ENCODE measurements at places on chromosomes 2 and 18.

DNA sequence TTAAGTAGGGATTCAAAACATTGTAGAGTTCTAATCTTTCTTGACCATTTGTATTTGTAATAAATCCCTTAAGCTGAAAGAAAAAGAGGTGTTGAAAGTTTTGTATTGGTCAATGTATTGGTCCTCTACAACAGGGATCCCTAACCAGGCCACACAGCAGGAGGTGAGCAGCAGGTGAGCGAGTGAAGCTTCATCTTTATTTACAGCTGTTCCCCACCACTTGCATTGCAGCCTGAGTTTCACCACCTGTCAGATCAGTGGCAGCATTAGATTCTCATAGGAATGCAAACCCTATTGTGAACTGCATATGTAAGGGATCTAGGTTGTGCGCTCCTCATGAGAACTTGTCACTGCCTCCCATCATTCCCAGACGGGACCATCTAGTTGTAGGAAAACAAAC is 715.7 kb upstream of the NXPH2 start:
- no peak for ATAC-seq

GRCh38 chr2:128545085-128545484 is 226.4 kb upstream of the HS6ST1 start:
- no peak for ATAC-seq

DNA sequence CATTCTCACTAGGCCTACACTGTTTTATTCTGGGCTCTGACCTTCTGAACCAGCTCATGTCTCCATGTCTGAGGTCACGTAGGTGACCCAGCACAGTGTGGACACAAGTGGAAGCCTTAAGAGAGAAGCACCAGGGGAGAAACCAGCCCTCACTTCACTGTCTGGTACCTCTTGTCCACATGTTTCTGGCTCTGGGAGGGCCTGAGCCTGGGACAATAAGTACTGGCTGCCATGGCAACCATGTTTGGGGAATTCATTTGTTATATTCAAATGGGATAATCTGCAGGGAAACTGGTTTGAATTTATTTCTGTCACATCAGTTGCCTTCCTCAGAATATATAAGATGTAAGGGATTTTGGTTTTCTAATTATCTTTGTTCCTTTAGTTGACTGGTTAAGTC is 23.3 kb downstream of the MYO3B start:
- ATAC-seq: no peak

DNA sequence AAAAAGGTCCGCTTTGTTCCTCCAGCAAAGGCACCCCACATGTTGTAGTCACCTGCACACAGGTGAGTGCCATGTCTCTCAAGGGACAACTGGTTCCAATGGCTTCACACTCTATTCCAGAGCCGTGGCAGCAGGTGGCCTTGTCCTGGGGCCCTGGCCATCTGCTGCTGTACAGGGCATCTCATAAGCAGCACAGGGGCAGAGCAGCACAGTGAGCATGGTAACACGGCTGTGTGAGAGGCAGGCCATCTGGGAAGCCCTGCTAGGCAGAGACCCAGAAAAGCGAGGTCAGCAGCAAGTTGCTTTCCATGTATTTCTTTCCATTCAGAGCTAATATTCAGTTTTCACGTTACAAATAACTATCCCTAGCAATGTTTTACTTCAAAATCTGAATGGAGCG is 54.7 kb downstream of the CMPK2 start:
- no peak for ATAC-seq

DNA sequence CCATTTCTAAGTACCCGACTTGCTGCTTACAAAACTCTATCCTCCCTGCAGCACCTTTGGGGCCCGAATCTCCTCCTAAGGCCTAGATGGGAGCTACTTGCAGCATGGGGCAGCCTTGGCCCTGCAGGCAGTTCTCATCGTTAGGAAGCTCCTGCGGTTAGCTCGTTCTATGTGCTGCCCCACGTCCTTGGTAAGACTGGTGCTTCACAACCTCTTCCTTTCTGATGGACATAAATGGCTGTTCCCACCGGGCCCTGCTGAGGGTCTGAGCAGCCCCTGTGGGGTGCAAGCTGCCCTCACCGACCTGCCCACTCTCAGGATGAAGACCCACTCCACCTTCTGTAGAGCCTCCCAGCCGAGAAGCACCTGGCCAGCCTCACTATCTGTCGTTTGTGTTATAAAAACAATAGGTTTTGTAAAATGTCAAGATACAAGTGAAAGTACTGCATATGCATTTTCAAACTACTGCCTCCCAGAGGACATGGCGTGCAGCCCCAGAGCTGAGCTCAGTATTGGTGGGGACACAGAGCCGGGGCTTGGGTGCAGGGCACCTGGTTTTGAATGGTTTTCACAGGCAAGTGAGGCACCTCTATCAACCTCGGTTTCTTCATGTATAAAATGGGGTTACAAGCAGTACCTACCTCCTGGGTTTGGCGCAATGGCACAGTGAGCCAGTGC is 19.4 kb downstream of the OTOF start:
- ATAC-seq: no peak

DNA sequence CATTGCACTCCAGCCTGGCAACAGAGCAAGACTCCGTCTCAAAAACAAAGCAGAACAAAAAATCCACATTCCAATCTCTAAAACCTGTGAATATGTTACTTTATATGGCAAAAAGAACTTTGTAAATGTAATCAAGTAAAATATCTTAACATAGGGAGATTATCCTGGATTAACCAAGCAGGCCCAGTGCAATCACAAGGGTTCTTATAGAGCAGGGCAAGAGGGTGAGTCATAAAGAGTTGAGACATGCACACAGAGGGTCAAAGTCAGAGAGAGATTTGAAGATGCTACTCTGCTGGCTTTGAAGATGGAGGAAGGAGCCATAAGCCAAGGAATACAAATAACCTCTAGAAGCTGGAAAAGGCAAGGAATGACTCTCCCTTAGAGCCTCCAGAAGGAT is 60.9 kb upstream of the SLC9A2 start:
- ATAC-seq: no peak

GRCh38 chr2:88053934-88054781 is 1.4 kb downstream of the KRCC1 start:
- no peak for ATAC-seq

DNA sequence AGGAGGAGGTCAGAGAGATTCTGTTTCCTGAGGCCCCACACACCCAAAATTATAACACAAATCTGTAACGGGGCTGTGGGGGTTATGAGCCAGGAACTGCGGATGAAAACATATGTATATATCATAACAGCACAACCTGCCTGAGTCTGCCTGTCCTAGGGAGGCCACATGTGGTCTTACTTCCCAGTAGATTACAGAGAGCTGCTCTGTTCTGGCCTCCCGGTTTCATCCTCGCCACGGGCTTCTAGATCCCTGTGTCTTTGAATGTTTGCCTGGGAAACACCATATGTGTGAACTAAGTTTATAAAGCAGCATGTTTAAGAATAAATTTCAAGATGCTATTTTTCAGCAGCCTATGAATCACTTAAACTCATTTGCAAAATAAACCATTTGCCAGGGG is 124.0 kb downstream of the TMEM200C start:
- ATAC-seq: no peak

- no peak for ATAC-seq
Observed at GRCh38 chr2:66481100-66481549, 46.2 kb downstream of the MEIS1 start.

- ATAC-seq: no peak
Observed at GRCh38 chr18:80119111-80119510, 10.0 kb downstream of the ADNP2 start.

DNA sequence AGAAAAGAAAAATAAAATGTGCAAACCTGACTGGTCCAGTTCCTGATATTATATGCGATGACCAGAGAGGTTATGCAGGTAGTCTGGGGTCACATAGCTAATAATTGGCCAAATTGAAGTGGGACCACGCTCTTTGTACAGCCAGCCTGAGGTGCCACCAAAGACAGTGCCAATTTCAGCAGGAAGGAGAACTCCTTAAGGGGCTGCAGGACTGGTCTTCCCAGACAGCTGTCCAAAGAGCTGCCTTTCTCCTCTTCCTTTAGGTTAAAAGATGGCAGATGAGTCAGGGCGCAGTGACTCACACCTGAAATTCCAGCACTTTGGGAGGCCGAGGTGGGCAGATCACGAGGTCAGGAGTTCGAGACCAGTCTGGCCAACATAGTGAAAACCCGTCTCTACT is 95.5 kb downstream of the ACKR3 start:
- no peak for ATAC-seq

DNA sequence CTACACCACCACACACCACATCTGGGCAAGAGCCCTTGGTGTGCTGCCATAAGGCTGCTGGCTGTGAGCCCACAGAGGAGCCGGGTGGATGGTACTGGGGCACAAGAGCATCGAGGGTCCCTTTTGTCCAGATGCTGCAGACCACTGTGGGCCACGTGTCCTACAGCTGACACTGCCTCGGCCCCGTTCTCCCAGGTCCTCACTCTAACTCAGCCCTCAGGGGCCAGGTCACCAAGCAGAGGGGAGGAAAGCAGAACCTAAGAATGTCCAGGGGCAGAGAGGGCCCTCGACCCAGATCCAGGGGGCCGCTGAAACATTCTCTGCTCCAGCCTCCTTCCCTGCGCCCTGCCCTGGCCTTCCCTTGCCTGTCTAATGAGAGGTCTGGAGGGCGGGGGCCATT is 91.7 kb upstream of the ASB18 start:
- ATAC-seq: no peak

DNA sequence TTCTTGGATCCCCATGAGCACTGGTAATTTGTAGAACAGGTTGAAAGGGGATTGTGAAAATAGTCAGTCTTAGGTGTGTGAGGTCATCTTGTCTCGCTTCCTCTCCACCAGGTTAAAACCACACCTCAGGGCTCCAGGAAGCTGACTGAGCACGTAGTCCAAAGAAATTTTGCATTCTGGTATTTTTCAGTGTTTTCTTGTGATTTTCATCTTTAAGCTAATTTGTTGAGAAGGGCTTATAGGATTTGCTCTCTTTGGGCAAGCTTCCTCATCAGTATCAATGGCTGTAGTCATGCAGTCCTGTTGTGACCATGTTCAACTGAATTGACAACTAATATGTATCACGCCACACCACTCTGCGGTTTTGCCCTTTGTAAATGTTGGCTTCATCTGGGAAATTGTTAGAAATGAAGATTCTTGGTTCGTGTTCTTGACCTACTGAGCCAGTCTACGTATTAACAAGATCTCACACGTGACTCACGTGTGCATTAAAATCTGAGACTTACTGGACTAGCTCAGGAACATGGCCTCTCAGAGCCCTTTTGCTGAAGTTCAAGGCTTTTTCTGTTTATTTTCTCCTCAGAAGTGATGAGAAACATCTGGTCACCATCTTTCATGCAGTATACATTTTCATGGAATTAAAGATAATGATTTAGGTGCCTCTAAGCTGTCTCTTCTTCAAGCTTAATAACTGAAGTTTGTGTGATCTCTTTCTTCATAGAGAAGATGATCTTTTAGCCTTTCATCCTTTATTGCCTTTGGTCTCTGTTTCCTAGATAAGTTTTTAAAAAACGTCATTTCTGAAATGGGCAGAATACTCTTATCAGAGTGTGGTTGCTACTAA is 32.8 kb downstream of the FMNL2 start:
- ATAC-seq: no peak

DNA sequence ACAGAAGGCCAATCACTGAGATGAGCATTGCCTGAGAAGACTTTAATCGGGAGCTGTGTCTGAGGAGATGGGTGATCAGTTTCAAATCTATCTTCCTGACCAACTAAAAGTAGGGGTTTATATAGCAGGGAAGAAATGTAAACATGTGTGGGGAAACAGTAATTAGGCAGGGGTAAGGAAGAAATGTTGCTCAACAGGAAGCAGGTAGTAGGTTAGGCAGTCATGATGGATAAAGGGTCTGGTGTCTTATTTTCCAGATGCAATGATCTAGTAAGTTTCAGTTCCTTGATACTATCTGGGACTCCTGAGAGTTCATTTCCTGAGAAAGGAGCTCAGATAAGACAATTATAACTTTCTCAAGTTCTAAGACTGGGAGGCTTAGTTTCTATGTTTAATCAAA is 33.8 kb upstream of the DNAJC10 start:
- no peak for ATAC-seq

DNA sequence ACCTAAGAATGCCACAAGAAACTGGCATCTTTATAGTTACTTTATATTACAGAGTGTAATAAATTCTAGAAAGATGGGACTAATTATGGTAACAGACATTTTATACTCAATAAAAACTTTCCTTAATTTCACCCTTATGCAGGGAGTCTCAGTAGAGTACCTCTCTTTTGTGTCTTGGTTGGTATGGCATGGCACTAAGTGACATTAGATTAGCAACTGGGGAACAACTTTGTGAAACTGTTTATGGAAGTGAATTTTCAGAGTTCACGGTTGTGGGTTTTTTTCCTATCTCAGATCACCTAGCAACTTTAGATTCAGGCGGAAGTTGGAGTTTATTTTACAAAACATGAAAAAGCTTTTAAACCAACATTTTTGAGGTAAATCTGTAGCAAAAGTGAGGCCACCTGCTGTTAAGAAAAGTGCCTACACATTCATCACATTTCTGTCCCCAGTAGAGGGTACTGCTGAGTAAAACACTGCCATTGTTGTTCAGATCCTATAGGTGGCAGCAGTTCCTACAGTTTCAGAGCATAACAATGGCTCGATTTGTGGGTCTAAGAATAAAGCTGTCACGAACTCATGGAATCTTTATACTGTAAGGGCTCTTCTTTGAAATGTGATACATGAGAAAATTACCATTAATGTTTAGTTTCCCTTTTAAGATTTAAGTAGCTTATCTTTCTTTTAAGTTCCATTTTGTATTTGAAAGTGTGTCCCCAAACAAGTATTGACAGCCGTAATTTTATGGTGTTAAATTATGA is 117.6 kb downstream of the CAMKMT start:
- ATAC-seq: peak; percentile 96

GRCh38 chr2:169776252-169776761 is 22.4 kb upstream of the SSB start:
- no peak for ATAC-seq

DNA sequence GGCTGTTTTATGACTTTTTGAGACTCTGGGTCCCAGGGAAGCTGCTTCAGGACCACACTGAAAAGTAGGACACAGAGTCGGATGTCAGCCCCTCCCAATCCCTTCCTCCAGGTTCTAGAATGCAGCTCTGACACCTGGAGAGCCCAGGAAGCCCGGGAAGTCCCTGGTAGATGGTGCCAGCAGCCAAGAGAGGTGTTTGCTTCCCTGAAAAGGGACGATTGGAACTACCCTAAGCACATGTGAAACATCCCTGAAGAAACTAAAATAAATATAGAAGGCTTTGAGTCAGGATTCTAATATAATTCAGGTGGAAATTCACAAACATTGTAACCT is 163.2 kb upstream of the CYRIA start:
- no peak for ATAC-seq

- ATAC-seq: no peak
Observed at GRCh38 chr2:43021791-43022509, 204.5 kb downstream of the ZFP36L2 start.

DNA sequence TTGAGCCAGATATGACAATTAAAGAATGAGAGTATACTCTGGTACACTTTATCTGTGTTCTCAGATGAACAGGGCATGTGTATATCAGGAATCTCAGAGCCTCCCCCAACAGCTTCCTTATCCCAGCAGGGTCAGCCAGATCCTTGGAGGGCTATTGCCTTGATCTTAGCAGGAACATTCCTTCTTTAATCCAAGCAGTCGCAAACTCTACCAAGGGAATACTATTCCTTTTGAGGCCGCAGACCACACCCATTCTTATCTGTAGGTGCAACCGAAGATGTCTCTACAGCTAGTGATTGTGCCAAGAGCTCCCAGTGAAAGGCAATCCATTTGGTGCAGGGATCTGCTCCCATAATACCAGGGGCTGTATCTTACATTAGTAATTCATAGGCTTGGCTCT is 118.3 kb upstream of the DOK6 start:
- no peak for ATAC-seq

GRCh38 chr18:1133541-1133940 is 228.9 kb downstream of the ADCYAP1 start:
- no peak for ATAC-seq

Data from activated T-helper 17 cell treated with anti-CD3 and anti-CD28 coated beads, Interleukin-2, amount 50 U/mL, for 72 hours (primary cell).